Stimulated activated CD4-positive, alpha-beta T cell treated with anti-CD3 and anti-CD28 coated beads, Interleukin-1b, Interleukin-23, amount 100 ng/mL, for 48 hours (primary cell): ENCODE measurements at places on chromosomes 3 and 15.
A peak's percentile ranks its signal among the peaks of the same experiment; 100 is the strongest.

DNA sequence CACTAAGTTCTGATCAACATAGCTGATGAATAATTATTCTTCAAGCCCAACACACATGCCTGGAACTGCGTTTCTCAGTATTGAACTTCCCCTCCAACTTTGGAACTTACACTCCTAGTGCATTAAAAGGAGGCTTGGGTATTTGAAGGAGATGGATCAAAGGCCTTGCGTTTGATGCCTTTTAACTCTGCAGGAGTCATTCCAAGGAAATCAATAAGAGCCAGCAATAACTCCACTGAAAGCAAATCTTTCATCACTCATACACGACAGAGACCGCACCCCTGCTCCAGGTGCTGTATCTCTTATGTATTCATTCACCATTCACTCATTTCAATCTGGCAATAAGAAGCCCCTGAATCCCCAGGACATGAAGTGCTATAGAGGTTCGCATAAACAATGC is 14.0 kb upstream of the FSIP1 start:
- DNase-seq, result no peak

GRCh38 chr3:49421890-49422378 is 339 bp downstream of the AMT start:
- peak; percentile 19 for DNase-seq

GRCh38 chr15:88714782-88715372 is 76.1 kb downstream of the ISG20 start:
- no peak for DNase-seq

GRCh38 chr15:95760508-95760907 is 570.0 kb upstream of the NR2F2 start:
- DNase-seq, result no peak
